ENCODE measurements at places on chromosomes 3 and 15.

GRCh38 chr3:190491533-190492054, 22.3 kb upstream of the IL1RAP start:
- no peak for DNase-seq

DNA sequence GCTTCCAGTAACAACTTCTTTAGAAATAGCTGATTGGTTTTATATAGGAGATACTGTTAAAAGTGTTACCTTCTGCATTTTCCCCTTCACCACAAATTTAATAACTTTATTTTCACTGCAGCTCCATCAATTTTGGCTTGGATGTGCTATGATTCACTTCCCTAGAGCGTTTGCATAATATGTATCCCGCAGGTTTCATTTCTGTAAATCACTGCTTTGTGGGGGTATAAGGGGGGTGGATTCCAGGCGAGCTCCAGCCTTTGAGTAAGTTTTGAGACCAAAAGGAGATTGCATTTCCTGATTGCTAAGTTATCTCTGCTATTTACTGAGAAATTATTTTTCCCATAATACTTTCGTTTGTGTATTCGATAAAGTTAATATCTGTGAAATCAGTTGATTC, 232.6 kb downstream of the TBL1XR1 start:
- no peak for DNase-seq

DNA sequence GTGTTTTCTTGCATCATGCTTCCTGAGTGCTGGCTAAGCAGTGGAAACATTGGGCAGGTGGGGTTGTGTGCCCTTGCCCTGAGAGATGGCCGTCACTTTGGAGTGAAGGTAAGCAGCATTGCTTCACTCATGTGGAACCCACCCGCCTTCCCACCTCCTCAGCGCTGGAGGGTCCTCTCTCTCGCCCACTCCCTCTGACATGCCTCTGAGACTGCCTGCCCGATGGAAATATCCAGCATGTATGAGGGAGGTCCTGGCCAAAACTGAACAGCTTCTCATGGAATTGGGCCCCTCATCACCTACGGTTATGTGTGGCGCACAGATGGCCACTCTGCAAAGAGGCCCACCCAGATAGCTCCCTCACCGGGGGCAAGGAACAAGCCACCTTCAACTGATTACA, 48.6 kb downstream of the SMAD3 start:
- DNase-seq, result peak; percentile 13

DNA sequence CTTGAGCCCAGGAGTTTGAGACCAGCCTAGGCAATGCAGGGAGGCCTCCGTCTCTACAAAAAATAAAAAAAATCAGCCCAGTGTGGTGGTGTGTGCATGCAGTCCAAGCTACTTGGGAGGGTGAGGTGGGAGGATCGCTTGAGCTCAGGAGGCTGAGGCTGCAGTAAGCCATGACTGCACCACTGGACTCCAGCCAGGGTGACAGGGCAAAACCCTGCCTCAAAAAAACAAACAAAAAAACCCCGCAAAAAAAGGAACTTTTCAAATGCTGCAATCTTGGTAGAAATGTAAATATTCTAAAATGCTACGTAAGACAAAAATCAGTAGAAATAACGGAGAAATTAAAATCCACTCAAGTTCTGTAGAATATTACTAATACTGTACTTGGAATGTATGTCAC, 108.1 kb upstream of the MELTF start:
- DNase-seq, result no peak

GRCh38 chr3:100766069-100766468, 56.8 kb downstream of the TFG start:
- DNase-seq, result no peak

DNA sequence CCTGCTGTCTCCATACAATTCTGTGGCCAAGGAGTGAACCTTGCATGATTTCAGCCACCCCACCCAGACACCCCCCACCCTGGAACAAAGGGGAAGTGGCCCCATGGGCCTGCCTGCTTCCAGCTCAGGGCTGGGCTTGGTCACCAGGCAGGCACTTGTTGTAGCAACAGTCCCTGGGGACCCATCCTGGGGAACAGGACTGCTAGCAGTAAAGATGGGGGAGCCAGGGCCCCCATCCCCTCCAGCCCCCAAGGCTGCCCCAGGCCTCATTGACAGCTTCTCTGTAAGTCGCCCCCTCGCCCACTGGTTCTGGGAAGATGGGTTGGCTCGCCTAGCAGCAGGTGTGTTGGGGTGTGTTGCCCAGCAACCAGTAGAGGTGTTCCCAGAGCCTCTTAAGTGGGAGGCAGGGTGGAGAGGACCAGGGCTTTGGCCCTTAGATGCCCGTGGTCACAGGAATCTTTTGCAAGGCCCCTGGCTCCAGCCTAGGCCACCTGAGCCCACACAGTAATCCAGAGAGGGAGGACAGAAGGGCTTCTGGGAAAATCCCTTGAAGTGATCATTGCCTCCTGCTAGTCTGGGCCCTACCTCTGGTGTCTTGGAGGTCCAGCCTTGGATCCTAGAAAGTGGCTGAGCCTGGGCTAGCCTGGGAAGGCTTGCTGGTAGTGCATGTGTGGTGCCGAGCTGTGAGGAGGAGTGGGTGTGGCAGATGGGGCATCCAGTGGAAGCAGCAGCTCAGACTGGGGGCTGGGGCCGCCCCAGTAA, 48.9 kb downstream of the CYP11A1 start:
- no peak for DNase-seq

DNA sequence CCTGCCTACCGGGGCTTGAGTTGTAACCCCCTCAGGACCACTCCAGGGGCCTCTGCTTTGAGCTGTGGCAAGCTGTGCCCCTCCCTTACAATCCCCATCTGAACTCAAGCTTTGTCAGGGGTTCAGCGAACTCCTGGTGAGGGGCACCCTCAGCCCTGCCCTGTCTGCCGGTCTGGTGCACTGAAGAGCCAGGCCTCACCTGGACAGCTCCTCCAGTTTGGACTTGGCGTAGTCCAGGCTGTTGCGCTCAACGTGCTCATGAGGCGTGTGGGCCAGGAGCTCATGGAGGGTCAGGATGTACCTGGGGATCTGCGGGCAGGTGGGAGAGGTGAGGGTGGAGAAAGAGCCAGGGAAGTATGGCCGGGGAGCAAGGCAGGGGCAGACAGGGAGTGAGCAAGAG, 59.4 kb downstream of the RASGRF1 start:
- DNase-seq, result no peak

DNA sequence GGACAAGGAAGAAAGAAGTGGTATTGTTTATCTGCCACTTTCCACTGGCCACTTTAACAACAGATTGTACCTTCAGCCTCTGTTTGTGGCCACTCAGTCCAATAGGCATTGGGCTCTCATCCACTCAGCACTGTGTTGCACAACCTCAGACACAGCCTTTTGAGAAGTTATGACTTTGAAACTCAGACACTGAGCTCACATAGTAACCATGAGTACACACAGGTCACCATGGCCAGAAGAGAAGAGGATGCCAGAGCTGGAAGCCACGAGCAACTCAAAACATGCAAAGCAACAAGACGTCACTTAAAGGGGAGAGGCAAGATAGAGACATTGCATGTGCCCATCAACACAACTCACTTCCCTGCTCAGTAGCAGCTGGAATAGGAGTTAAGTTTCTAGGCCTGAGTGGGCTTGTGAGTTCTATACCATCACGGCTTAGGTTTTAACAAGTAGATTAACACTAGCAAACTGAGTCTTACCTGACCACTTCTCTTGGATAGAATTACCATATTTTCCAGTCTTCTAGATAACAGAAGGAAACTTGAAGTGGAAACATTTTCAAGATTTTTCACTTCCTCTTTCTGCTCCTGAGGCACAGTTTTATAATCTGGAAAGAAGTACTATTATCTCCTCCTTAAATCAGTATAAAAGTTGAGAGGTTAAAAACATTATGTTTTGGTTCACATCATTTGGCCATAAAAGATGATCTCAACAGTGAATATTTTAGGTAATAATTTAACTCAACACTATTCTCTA, 103.5 kb downstream of the IMPG2 start:
- no peak for DNase-seq

- DNase-seq, result no peak
Observed at GRCh38 chr3:23894254-23895061, 22.3 kb downstream of the NKIRAS1 start.

DNA sequence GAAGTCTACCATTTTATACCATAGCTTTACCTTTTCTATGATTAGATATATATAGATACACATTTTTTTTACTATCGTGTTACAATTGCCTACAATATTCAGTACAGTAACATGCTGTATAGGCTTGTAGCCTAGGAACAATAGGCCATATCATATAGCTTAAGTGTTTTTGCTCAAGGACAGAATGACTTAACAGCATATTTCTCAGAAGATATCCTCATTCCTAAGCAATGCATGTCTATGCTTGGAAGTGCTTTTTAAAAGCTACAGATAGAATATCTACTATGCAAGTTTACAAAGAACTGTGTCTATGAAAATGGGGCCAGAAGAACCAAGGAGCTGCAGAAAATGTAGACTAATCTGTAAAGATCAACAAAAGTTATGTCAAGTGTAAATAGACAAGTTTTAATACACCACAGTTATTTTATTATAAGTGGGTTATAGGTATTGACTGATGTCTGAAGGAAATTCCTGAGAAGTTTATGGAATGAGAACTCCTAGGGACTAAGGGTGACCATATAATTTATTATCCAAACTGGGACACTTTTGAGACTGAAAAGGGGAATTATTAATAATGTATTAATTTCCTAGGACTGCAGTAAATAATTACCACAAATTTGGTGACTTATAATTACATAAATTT, 138.7 kb upstream of the TGFBR2 start:
- no peak for DNase-seq

- no peak for DNase-seq
Observed at GRCh38 chr3:122784436-122784835, 9.2 kb downstream of the HSPBAP1 start.

- no peak for DNase-seq
Observed at GRCh38 chr15:29043736-29044502, 158.1 kb downstream of the APBA2 start.

- no peak for DNase-seq
Observed at GRCh38 chr3:37819591-37819990, 42.1 kb upstream of the CTDSPL start.

DNA sequence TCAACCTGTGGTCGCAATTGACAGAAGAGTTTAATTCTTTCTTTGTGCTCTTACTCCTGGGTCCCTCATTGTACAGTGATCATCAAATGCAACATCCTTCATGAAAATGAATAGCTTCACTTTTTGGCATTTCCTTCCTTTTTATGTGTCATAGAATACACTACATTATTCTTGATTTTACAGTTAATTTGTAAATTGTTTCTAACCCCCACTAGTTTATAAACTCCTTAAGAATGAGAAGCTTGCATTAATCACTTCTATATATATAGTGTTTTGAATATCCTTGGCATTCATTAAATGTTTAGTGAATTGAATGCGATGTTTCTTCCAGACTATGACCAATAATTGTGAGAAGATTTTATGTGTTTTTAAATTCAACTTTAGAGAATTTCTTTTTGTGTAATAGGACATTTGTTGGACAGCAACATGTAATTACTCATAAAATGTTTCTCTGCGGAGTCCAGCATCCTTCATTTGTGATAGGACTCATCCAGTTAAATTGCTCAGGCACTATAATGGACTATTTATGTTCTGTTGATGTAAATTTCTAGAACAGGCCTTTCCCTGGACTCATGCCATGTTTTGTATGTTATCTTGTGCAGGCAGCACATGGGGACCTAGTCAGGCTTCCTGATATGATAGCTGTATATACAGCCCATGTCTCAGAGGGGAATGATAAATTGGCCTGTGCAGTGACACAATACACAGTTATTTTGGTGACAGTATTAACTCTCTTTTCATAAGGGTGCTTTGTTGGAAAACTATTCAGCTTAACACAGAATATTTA, 51.3 kb downstream of the MBNL1 start:
- no peak for DNase-seq

DNA sequence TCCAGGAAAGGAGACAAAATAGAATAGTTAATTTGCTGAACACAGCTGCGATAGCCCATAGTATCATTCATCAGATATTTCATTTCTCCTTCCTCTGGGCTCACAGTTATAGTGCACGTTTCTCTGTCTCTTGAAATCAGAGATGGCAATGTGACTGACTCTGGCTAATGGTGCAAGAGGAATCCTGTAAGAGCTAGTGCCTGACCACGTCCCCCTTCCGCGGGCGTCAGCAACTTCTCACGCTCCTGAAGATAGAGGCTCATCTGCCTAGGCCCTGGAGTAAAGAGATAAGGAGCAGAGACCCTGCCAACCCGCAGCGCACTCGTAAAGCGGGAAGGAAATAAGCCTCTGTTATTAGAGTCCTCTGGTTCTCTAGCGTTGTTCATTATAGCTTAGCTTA, 391.8 kb downstream of the VPS13C start:
- no peak for DNase-seq

DNA sequence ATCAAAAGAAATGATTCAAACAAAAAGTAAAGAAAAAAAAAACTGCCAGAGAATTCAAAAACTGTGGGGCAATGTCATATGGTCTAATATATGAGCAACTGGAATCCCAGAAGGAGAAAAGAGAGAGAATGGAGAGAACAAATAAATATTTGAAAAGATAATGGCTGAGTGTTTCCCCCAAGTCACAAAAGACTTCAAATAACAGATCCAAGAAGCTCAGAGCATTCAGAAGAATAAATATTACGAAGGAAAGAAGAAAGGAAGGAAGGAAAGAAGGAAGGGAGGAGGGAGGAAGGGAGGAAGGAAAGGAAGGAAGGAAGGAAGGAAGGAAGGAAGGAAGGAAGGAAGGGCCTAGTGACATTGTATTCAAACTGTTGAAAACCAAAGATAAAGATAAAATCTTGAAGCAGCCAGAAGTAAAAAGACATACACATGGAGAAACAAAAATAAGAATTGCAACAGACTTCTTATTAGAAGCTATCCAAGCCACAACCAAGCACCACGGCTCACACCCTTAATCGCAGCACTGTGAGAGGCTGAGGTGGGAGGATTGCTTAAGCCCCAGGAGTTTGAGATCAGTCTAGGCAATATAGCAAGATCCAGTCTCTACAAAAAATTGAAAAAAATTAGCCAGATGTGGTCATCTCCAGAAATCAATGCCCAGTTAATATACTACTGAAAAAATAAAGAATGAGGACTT, 118.9 kb upstream of the IGSF10 start:
- DNase-seq, result no peak

DNA sequence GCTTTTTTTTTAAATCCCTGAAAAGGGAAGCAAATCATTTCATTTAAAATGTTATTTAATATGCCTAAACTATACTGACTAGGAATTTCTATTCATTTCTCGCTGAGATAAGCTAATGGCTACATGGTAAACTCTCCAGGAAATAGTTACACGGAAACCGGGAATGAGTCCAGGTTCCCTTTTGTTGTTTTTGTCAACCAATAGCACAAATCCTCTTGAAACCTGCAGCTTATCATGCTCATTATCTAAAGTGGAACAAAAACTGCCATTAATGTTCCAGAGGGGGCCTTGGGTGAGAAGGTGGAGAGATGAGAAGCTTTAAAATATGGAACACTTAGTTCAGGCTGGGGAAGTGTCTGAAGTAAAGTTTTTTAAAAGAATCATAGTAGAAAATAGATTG, 113.5 kb upstream of the ALCAM start:
- no peak for DNase-seq

DNA sequence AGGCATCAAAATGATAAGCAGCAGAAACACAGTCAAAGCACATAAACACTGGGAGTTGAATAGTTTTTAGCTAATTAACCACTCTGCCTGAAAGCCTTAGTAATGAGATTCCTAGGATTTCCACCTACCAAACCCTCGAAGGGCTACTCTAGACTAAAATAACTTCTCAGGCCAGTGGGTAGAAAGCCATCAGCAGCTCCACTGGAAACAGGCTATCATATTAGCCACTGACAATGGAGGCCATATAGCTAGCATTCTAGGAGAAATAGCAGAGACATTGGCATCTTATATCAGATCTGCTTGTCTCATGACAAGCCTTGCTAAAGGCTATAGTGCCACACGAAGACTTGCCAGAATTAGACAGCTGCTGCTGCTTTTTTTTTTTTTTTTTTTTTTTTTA, 4.5 kb upstream of the CAPN3 start:
- DNase-seq, result no peak
